Astrocyte (in vitro differentiated cells and primary cell): ENCODE measurements at places on chromosomes 2 and 18.

- H3K4me3 ChIP-seq = no peak overlapping the region
- no peaks in the 10 kb centered on the region for H3K27me3 ChIP-seq
- H3K4me1 ChIP-seq = peaks cover 3% of the 10 kb centered on the region
- DNase-seq = no peak
Measured at GRCh38 chr18:8151181-8151580, 458.1 kb upstream of the RAB12 start.

DNA sequence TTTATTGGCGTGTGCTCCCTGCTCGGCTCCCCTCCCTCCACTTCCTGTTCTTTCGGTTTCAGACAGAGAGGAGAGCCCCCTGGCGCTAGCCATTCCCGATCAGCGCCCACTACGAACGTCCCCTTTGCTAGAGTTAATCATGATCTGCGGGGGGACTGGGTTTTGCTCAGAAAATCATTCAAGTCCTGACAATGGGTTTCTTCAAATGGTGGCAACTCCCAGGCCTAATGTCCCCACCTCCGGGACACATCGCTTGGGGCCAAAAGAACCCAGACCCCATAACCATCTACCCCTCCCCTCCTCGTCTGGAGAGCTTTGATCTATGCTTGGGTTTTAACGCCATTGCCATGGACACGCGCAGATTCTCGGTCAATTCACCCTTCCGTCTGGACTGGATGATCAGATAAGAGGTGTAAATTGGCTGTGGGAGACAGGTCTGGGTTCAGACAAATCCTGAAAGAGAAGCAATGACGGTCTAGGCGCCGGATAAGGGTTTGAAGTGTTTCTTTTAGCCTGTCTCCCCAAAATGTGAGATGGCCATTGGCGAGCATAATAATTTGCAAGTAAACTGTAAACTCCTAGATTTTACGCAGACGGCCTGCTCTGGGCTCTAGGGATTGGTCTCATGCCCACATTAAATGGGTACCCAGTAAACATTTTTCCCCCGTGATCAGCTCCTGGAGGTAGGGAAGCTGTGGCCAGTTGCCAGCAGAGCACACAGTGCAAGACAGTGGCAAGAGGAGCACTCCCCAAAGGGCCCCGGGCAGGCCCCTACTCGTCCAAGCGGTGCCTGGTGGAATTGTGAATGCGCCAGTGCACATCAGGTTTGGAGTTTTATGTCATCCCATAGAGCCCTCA, 4.7 kb downstream of the NRP2 start:
- H3K27me3 ChIP-seq = no peaks in the 10 kb centered on the region
- H3K4me1 ChIP-seq = peaks cover 29% of the 10 kb centered on the region
- DNase-seq = no peak
- peak overlapping the region; percentile 43 for H3K27ac ChIP-seq
- peak overlapping the region; percentile 80 for H3K4me3 ChIP-seq

DNA sequence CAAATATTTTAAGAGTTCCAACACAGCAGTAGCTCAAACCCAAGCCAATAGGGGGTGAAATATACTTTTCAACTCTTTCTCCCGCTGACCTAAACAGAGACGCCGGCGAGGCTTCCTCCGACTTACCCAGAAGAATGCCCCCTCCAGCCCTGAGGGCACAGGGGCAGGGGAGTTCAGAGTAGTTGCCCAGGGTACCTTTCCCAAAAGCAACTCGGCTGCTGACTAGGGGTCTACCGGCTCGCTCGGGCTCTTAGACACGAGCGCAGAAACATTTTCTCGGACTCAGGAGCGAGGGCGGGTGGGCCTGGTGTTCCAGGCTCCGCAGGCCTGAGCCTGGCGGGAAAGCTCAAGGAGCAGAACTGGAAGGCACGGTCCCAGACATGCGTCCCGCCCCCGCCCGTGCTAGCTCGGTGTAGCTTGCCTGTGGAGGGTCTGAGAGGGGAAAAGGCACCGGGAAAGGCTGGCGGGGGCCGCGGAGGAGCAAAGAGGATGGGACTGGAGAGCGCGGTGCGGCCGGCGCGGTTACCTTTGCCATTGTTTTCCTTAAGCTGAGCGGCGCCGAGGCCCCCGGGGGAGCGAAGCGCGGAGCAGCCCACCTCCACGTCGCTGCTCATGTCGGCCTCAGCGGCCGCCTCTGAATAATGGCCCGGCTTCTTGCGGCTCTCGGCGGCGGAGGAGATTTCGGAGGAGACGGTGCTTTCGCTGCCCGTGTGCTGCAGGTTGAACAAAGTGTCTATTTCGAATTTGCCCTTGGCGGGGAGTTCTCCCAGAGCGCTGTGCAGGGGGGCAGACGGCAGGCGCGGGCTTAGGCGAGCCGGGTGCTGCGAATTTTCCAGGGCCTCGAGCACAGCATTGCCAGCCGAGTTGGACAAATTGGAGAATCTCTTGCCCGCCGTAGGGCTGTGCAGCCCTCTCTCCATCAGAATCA, 674 bp downstream of the EVX2 start:
- H3K4me3 ChIP-seq = no peak overlapping the region
- no peak overlapping the region for H3K27ac ChIP-seq
- H3K4me1 ChIP-seq = peaks cover 3% of the 10 kb centered on the region
- no peak for DNase-seq

GRCh38 chr18:71212222-71212621, 923.4 kb downstream of the SOCS6 start:
- H3K27ac ChIP-seq = no peak overlapping the region
- no peaks in the 10 kb centered on the region for H3K36me3 ChIP-seq
- no peak for DNase-seq
- no peaks in the 10 kb centered on the region for H3K4me1 ChIP-seq

- H3K4me3 ChIP-seq = peak within 1 kb of the TSS; percentile 69
- no peaks in the 10 kb centered on the region for H3K27me3 ChIP-seq
- H3K36me3 ChIP-seq = no peaks in the 10 kb centered on the region
Measured at GRCh38 chr2:96816127-96816835, at the start of gene CNNM3. Gene CNNM3 (plus strand): TSS chr2:96816268. CDS start chr2:96816278, 10 bp downstream.

GRCh38 chr2:32168513-32168912, 2.8 kb downstream of the SLC30A6 start:
- H3K27me3 ChIP-seq = no peaks in the 10 kb centered on the region
- H3K4me1 ChIP-seq = no peaks in the 10 kb centered on the region
- no peak for DNase-seq
- H3K36me3 ChIP-seq = peaks cover 14% of the 10 kb centered on the region

GRCh38 chr2:7703048-7703447, 785.8 kb downstream of the RNF144A start:
- DNase-seq = no peak
- peaks cover 11% of the 10 kb centered on the region for H3K4me1 ChIP-seq
- H3K4me3 ChIP-seq = no peak overlapping the region
- no peaks in the 10 kb centered on the region for H3K36me3 ChIP-seq
- no peaks in the 10 kb centered on the region for H3K27me3 ChIP-seq
- no peak overlapping the region for H3K27ac ChIP-seq
